ENCODE measurements at places on chromosomes 5 and 9. TPM values are rescaled to one million over a fixed set of nuclear protein-coding genes. Genes with fewer than 3 reads are reported as not detected.

Gene ADGRD2
- not detected for total RNA-seq

Gene CA9
- 8.9 TPM for total RNA-seq

Gene HAVCR1
- total RNA-seq = 39.0 TPM

Gene F2RL1
- 215 TPM for total RNA-seq

Gene CDH9
- not detected for total RNA-seq

Gene ZNF618
- 12.5 TPM for total RNA-seq

Gene RNF180
- total RNA-seq = 0.42 TPM

Gene ZNF608
- 0.99 TPM for total RNA-seq

Gene NUTM2G
- not detected for total RNA-seq

Gene PCDH12
- not detected for total RNA-seq

Gene DOLPP1
- total RNA-seq = 21.6 TPM

Gene PCDHGA6
- total RNA-seq = 0.12 TPM

Gene UBAP2
- 53.8 TPM for total RNA-seq

Gene SEMA4D
- 5.4 TPM for total RNA-seq

Gene SEMA5A
- total RNA-seq = not detected

Gene ACOT12
- 0.08 TPM for total RNA-seq

Gene SLC46A2
- not detected for total RNA-seq

Gene ANKRD33B
- 8.0 TPM for total RNA-seq

Gene ADAMTS12
- total RNA-seq = 7.6 TPM

Gene DNAJC18
- total RNA-seq = 5.3 TPM

Gene TMEM174
- total RNA-seq = not detected

Gene KIF27
- 1.5 TPM for total RNA-seq

Gene FCN1
- total RNA-seq = not detected

Gene LRRC19
- not detected for total RNA-seq

Gene DBH
- total RNA-seq = not detected

Gene POLK
- 8.6 TPM for total RNA-seq

Gene ACO1
- total RNA-seq = 24.3 TPM

All from A549 treated with dexamethasone at 1 μM for 4 hours (cell line).